ENCODE measurements at places on chromosomes 12 and 14.

- DNase-seq = no peak
Observed at GRCh38 chr12:124519746-124520145, 47.7 kb downstream of the NCOR2 start.

DNA sequence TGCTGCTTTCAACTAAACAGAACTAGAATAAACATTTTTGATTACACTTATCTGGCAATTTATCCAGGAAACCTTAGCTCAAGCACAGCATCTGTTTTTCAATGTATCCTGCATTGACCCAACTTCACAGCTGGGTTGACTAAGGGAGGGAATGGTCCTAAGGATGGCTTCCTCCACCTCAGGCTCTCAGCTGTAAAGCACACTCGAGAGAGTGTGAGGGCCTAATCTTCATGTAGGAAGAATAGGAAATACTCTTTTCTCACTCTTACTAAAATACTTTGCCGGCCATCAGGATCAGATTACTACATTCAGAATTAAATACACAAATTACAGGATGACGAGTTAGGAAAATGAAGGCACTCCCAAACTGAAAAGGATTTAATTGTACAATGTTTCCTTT is 7.2 kb downstream of the SETD3 start:
- no peak for DNase-seq

- no peak for DNase-seq
Observed at GRCh38 chr12:96570579-96570978, 81.2 kb downstream of the CFAP54 start.

DNA sequence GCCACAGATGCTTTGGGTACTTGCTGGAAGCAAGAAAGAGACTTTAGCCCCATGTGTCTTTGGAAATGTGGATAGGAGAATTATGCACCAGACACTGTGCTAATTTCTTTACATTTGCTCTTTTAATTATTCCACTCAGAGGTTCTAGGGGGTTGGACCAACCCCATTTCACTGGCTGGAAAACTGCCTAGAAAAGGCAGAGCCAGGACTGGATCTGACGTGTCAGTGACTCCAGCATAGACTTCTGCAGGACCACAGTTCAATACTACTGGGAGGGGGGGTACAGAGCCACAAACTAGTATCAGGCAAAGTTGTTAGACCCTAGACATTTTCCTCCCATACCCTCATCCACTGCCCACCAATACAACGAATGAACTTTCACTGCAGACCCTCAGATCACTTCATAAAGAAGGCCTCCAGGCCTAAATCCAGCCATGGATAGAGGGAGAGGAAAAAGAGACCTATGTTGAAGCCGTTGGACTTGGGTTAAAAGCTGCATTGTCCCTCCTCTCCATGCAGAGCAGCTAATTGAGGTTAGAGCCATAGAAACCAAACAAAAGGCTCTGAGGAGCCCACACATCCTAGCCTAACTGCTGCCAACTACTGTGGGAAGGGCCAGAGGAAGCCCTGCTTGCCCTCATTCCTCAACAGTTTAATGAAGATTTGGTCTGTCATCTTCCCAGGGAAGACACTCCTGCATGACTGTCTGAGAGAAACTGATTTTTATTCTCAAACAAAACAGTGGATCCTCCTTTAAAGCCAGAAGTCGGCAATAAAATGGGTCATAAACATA is 68.7 kb downstream of the STON2 start:
- DNase-seq = no peak

- no peak for DNase-seq
Observed at GRCh38 chr12:45975506-45975905, 14.9 kb downstream of the SCAF11 start.

- DNase-seq = no peak
Observed at GRCh38 chr12:47084172-47084571, 4.4 kb upstream of the AMIGO2 start.

DNA sequence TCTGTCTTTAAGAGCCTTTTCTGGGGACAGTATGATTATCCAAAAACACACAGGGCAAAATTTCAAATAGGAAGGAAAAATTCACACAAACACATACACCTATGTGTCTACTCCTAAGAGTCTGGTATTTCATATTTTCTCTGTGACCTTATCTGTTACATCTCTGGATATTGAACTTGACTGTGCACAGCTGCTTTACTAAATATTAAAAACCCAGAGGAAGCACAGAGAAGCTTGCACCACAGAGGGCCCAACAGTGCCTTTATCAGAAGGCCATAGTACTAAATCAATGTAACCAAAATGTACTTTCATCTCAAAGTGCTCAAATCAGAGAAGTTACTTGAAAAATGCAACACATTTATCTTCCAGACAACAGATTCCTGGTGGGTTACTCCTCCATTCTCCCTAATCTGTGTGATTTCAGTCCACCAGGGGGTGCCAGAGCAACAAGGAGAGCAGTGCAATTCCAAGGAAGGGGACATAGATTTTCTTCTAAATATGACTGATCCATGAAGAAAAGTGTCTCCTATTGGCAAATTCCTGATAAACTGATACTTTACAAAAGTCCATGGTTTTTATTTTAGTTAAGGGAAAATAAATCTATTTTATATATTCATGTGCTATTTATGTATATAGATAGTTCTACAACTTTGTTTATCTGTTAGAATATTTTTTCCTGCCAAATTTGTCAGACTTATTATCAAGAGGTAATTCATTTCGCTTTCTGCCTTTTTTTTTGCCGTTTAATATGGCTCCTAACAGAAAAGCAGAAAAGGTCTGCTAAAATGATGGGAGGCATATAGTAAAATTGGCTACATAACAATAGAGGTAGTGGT is 617.6 kb downstream of the LRFN5 start:
- no peak for DNase-seq

- DNase-seq = no peak
Observed at GRCh38 chr12:124335426-124336183, 40.7 kb downstream of the RFLNA start.

GRCh38 chr12:86772696-86773095 is 516.5 kb upstream of the MGAT4C start:
- no peak for DNase-seq

GRCh38 chr14:59303216-59303615 is 114.7 kb downstream of the DAAM1 start:
- DNase-seq = no peak

DNA sequence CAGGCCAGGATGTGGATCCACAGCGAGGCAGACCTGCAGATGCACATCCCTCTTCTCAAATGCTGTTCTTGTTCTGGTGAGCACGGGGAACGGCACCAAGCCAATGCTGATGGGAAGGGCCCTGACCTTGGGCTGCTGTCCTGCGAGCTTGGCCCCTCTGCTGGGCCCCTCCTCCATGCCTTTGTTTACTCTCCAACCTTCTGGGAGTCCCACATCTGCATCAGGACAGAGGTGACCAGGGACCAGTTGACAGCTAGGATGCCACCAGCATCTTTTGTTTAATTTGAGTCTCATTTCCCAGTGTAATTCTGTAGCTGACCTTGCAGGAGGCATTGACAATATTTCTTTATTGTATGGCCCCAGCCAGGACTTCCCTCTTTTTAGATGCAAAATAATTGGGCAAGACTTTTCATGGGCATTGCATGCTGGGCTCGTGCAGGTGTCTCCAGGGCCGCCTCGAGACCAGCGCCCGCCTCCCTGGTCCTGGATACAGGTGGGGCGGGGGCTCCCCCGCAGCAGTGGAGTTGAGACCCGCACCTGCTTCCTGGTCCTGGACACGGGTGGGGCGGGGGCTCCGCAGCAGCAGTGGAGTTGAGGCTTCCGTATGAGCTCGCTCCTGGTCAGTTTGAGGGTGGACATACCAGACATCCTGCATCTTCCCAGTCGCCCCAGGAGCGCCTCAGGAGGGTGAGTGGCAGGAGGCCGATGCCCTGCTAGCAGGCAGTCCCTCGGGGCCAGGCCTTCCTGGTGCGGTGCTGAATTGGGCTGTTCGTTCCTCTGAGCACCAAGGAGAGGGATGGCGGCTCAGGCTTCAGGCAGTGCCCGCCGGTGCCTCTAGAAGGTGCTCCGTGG is 11.4 kb downstream of the PACS2 start:
- no peak for DNase-seq

GRCh38 chr12:130978785-130979184 is 25.1 kb downstream of the ADGRD1 start:
- DNase-seq = no peak

GRCh38 chr14:101719708-101720107 is 41.8 kb upstream of the PPP2R5C start:
- DNase-seq = no peak

DNA sequence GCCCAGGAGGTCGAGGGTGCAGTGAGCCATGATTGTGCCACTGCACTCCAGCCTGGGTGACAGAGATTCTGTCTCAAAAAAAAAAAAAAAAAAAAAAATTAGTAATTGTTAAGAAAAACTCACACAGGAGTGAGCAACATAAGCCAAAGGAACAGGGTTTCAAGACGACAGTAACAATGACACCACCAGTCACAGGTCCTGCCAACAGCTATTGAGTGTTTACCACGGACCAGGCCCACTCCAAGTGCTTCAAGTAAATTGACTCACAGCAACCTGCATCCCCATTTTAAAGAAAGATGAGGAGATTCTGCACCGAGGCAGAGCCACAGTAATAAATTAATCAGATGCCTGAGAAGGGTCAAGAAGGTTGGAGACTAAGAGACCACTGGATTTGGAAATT is 194.5 kb downstream of the DPF3 start:
- DNase-seq = no peak

- no peak for DNase-seq
Observed at GRCh38 chr12:74424778-74425177, 112.9 kb upstream of the ATXN7L3B start.

GRCh38 chr12:41188841-41189394 is 798 bp downstream of the PDZRN4 start:
- no peak for DNase-seq

All from stimulated activated CD8-positive, alpha-beta memory T cell treated with anti-CD3 and anti-CD28 coated beads, Interleukin-7, amount 100 ng/mL, for 1 hour (primary cell).